ENCODE measurements at places on chromosomes 7 and 10.

DNA sequence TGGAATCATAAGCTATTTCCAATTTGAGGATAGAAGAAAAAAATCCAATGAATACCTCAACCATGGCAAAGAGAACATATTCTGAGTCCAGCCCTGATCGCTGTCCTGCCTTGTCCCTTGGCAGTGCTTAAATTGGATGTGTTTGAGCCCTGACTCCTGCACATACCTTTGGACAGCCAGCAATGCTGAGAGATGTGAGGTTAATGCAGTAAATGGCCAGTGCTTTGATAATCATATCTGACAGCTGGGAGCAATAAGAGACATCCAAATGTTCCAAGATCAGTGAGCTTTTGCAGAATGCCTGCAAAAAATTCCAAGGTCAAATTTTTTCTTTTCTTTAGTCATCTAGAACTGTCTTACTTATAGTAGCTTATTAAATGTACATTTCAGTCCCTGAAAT is 80.1 kb upstream of the LRRC17 start:
- DNase-seq: no peak

DNA sequence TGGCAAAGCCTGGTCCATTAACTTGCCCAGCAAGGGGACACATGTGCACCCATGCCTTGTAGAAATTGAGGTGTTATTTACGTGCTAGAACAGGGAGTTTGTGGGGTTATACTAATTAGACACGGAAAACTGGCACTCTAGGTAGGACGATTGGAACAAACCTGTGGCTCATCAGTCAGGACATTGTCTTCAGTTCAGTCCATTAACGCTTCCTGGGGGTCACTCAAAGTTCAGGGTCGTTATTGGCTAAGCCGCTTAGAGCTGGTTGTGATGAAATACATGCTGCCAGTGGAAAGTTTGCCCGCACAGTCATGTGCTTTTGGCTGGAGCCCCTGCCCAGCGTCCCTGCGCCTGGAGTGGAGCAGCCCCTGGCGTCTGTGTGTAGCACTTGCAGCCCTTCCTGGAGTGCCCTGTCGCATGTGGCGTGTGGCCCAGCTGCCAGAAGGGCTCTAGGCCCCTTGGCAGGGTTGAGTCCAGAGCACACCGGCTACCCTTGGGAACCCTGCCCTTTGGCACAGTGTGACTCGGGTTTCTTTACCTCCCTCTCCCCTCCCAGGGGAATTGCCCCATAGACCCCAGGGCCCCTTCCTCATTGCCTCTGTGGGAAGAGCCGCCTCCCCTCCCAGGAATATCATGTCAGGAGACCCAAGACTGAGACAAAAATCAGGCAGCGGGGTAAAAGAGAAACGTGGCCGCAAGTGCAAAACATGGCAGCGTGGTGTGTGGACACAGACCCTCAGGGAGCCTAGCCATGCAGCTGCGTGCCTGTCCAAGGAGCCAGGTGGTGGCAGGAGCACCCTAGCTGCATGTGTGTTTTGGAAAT is 9.8 kb downstream of the ZNF775 start:
- DNase-seq: no peak

DNA sequence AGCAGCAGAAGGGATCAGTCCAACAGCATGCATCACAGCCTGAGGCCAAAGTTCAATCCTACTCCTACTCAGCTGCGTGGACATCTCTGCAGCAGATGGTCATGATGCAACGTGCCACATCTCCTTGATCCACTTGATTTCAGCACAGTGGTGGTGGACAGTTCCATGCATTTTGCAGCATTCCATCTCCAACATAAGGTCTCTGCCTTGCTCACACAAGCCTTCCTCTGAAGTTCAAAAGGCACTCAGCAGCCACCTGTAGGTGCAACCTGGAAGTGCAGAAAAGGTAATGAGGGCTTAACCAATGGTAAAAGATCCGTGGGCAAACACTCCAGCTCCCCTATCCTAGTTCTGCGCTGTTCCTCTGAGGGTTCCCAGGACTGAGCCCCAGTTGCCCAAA is 57.5 kb upstream of the CHCHD3 start:
- no peak for DNase-seq

DNA sequence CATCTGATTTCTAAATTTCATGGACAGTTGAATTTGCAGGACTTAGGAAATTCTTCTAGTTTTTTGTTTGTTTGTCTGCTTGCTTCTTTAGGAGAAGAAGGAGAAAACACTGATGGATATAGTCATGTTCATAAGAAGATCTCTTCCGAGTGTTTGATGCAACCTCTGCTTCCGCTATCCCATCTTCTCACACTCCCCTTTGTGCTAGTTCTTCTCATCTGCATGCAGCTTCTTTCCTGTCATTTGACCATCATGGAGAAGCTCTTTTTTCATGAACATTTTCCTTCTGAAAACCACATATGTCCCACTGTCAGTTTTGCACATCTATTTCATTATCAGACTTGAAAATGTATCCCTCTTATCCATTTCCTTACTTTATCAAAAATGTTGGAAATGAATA is 346.9 kb upstream of the PRKCQ start:
- DNase-seq: no peak

GRCh38 chr7:37957221-37957970 is 37.0 kb downstream of the EPDR1 start:
- DNase-seq: no peak

DNA sequence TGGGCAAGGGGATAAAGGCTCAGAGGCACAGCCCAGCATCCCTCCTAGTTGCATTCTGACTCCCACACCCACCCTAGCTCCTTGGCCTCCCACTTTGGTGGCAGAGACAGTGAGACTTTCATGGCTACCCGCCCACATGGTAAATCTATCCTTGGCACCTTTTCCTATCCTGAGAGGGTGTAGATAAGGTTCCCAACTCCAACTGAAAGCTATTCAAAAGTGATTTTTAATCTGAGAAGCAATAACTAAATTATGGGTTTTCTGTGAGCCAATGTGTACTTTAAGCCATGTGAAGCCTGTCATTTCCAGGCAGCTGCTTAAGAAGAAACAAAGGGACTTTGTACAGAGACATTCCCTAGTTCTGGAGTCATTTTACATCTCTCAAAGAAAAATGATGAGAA is 9.1 kb downstream of the LAMB1 start:
- no peak for DNase-seq

DNA sequence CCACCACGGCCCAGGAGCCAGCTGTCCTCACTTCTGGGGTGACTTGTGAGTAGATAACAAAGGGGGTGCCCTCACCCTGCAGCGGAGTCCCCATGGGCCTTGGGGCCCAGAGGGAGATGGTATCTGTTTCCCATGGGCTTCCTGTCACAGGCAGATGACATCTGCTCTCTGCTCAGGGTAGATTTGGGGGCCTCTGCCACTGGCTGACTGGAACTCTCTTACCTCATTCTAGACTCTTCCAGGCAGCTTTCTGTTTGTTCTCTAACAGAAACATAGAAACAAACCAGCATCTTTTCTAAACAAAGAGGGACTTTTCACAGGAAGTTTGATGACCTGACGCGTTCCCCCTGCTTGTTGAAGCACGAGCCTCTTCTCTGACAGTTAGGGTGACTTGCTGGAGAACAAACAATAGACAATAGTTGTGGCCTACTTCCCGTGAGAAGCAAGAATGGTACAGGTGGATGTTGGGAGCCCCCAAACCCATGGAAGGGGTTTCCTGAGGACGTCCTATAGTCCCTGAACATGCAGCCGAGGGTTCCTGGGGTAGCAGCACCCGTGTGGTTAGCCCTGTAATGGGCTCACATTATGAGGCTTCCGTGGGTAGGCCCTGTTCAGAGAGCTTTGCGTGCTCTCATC is 61.6 kb downstream of the GRK5 start:
- no peak for DNase-seq

DNA sequence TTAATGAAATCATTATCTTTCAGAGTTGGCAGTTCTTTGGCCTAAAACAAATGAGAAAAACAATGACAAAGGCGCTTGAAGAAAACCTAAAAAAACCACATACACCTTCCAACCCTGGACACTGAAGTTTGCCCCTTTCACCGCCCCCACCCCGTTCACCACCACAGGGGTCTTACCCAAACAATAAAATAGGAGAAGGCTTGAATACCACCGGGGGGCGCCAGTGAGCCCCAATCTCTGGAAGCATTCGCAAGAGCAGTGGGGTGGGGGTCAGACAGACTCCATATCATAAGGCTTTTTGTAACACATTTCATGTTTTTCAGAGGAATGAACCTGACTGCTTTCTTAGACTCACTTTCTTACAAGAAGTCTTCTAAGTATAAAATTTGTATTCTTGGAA is 163.6 kb downstream of the PIP4K2A start:
- DNase-seq: no peak

DNA sequence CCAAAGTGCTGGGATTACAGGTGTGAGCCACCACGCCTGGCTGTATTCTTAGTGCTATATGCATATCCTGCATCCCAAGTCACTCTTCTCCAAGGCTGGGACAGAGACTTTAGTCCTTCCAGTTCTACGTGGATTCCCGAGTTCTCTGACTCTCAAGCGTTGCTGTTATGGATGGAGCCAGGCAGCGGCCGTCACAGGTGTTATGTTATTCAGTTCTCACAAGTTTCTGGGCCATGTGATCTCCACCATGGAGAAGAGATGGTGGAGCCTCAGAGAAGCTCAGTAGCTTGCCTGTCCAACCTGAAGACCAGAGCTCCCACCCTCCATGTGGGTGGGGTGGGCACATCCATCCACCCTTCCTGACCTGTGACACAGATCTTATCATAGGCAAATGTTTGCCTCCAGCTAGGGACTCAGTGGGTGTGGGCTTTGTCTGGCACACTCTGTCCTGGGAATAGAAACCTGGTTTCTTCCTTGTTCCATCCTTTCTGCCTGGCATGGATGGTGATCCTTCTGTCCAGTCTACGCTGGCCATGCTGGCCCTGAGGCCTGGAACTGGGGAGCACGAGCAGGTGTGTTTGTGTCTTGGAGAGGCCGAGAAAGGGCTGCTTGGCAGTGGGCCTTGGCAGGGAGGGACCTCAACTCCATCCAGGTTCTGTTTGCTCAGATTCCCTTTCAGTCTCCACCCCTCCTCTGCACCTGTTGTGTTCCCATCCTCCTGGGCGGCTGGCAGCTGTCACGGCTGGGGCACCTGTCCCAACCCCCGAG is 55.3 kb downstream of the NEURL1 start:
- no peak for DNase-seq

DNA sequence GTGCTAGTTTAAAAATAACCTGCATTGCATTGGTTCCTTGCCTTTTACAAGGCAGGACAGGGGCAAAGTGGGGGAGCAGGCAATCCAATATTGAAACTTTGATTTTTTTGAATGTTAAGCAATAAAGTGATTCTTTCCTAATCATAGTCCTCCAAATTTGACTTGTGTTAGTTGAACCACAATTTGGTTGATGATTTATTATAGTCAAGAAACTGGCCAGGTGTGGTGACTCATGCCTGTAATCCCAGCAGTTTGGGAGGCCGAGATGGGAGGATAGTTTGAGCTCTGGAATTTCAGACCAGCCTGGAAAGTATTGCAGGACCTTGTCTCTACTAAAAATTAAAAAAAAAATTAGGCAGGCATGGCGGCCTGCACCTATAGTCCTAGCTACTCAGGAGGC is 27.9 kb upstream of the ABLIM1 start:
- DNase-seq: no peak

GRCh38 chr7:23895666-23896096 is 185.7 kb downstream of the STK31 start:
- no peak for DNase-seq

- DNase-seq: no peak
Measured at GRCh38 chr7:74587435-74588126, 69.9 kb upstream of the GTF2I start.

DNA sequence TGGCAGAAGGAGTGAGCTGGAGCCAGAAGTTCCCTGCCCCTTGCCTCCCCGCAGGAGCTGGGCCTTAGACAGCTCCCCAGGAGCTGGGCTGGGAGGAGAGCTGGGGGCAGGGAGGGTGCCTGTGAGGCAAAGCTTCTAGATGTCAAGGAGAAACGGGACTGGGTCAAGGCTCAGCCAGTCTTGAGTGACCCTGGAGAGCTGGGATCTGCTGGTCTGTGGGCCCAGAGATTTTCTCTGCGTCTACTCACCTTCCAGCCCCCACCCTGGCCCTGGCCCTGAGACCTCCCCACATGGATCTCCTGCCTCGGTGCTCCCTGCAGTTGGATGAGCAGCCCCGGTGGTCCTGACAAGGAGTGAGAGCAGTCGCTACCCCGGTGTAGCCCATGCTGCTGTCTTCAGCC is 20.3 kb upstream of the SHH start:
- no peak for DNase-seq

DNA sequence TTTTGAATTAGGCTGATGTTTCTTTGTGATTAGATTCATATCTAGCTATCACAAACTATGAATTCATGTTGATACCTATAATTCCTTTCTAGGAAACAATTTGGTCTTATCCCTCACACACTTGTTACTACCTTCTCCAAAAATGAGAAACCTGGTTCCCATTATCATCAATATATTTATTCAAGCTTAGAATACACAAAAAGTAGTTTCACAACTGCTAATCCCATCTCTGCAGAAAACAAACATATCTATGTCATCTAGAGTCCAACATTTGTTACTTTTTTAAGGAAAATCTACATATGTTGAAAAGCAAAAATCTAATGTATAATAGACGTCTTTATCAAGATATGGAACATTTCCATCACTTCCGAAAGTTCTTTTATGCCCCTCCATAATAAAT is 110.4 kb downstream of the MICU1 start:
- DNase-seq: no peak

- no peak for DNase-seq
Measured at GRCh38 chr7:6330657-6331056, 58.2 kb upstream of the CYTH3 start.

Measured in cortex of kidney (tissue), 1 donor.